T-helper 1 cell (primary cell): ENCODE measurements at places on chromosomes 11 and 22.
A peak's percentile ranks its signal among the peaks of the same experiment; 100 is the strongest.

DNA sequence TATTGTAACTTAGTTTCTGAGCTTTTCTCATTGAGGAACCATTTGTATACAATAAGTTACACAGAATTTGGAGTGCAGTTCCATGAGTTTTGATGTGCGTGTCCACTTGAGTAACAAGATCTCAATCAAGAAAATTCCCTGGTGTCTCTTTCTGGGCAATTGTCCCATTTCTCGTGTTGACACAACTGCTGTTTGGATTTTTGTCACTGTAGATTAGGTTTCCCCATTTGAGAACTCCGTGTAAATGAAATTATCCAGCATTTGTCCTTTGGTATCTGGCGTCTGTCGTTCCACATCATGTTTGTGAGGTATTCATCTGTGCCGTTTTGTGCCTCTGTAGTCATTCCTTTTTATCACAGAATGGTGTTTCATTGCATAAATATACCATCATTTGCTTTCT is 547.0 kb downstream of the TBC1D22A start:
- no peak for DNase-seq

GRCh38 chr11:63906585-63906984 is 10.4 kb downstream of the RCOR2 start:
- DNase-seq, result peak; percentile 36

- no peak for DNase-seq
Observed at GRCh38 chr11:80584661-80585060, 1143.8 kb upstream of the TENM4 start.

- DNase-seq, result no peak
Observed at GRCh38 chr11:119976805-119977560, 160.9 kb downstream of the TRIM29 start.

GRCh38 chr11:2366276-2366675 is 10.8 kb upstream of the CD81 start:
- DNase-seq, result no peak

GRCh38 chr11:11408436-11409221 is 55.6 kb upstream of the CSNK2A3 start:
- no peak for DNase-seq

- DNase-seq, result no peak
Observed at GRCh38 chr11:114358716-114359115, 41.6 kb downstream of the C11orf71 start.

GRCh38 chr11:69344570-69345145 is 50.7 kb downstream of the MYEOV start:
- DNase-seq, result no peak

GRCh38 chr11:130431801-130432200 is 3.4 kb upstream of the ADAMTS8 start:
- no peak for DNase-seq

- no peak for DNase-seq
Observed at GRCh38 chr11:62181097-62181496, 8.9 kb upstream of the SCGB1D1 start.

DNA sequence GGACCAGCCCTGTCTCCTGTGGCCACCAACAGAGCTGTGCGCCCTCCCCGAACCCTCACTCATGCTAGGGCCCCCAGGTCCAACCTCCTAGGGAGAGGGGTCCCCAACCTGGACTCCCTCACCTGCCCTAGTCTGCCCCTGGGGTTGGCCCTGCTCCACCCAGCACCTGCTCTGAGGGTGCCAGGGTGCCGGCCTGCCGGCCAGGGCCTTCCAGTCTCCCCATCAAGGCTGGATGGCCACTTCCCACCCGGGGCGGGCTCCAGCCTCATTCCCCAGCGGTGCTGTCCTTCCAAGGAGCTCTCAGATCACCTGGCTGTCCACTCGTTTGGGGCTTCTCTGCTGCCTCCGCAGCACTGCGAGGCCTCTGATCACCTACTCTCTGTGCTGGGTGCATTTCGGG is 39.1 kb downstream of the CDKN1C start:
- DNase-seq, result no peak

GRCh38 chr11:8501836-8502235 is 92.2 kb downstream of the STK33 start:
- DNase-seq, result no peak

DNA sequence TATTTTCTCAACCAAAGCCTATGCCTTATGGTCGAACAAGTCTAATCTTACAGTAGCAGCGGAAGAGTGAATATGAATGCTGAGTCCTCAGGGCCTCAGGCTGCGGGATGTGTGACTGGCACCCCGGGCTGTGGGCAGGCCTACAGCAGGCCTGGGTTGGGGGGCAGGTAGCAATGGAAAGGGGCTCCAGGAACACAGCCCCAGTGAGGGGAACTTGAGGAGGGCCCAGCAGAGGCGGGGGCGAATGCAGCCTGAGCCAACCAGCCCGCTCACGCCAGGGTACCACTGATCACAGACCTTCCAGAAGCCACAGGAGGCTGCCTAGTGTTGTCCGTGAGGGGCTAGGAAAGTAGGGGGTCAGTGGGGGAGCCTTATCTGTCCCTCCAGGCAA is 11.3 kb upstream of the CD5 start:
- no peak for DNase-seq

- DNase-seq, result no peak
Observed at GRCh38 chr11:76588455-76589325, 81.9 kb downstream of the LRRC32 start.

- DNase-seq, result peak; percentile 78
Observed at GRCh38 chr22:44684506-44685383, 17.3 kb upstream of the PRR5 start.

DNA sequence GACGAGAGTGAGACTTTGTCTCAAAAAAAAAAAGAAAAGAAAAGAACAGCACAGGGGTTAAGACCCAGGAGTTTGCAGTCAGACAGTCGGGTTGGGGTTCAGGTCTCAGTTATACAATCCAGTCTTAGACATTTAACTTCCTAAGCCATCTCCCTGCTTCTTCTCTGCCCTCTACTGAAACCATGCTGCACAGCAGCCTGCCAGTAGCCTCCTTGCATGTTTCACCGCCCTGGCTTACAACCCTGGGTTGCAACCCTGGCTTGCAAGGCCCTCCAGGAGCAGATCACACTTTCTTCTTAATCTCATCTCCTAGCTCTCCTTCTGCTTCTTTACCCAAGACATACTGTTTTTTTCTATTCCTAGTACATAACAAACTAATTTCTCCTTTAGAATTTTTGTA is 5.9 kb upstream of the B3GAT3 start:
- no peak for DNase-seq

- no peak for DNase-seq
Observed at GRCh38 chr22:44325718-44326490, 13.2 kb upstream of the SHISAL1 start.

- no peak for DNase-seq
Observed at GRCh38 chr22:44360668-44361381, 48.1 kb upstream of the SHISAL1 start.

GRCh38 chr22:27032091-27032761 is 374.8 kb downstream of the MIAT start:
- DNase-seq, result no peak

- no peak for DNase-seq
Observed at GRCh38 chr11:20037396-20038153, 122.7 kb downstream of the DBX1 start.

GRCh38 chr11:128532572-128533091 is 54.7 kb downstream of the ETS1 start:
- DNase-seq, result no peak

GRCh38 chr22:29346659-29347058 is 31.2 kb upstream of the RASL10A start:
- DNase-seq, result no peak

- no peak for DNase-seq
Observed at GRCh38 chr11:20363149-20363499, 390 bp upstream of the HTATIP2 start.

- no peak for DNase-seq
Observed at GRCh38 chr11:36492724-36493304, 17.3 kb downstream of the TRAF6 start.

DNA sequence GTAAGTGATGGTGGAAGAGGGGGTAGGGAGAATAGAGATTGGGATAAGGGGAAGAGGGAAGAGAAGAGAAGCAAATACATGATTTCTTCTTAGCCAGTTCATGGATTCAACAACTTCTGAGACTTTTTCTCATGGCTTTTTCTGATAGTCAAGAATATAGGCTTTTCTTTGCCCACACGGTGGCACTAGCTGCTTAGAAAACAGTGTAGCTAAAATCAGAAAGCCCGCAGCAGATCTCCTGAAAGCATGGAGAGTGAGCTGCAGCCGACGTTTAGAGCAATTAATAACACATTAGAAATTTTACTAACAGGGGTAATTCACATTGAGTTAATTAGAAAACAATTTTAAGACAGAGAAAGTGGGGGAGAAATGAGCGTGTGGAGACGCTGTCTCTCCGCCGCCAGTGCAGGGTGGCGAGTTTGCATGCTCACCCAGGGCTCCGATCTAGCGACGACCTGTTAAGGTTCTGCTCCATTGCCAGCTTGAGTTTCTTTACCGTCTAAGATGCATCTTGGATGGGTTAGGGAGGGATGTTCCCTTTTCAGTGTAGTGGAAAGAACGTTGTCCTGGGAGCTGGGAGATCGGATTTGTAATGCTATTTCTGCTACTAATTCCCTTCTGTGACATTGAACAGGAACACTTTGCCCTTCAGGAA is 3.3 kb upstream of the RAG1 start:
- DNase-seq, result no peak

- DNase-seq, result no peak
Observed at GRCh38 chr22:46695346-46696228, 42.5 kb downstream of the CERK start.

DNA sequence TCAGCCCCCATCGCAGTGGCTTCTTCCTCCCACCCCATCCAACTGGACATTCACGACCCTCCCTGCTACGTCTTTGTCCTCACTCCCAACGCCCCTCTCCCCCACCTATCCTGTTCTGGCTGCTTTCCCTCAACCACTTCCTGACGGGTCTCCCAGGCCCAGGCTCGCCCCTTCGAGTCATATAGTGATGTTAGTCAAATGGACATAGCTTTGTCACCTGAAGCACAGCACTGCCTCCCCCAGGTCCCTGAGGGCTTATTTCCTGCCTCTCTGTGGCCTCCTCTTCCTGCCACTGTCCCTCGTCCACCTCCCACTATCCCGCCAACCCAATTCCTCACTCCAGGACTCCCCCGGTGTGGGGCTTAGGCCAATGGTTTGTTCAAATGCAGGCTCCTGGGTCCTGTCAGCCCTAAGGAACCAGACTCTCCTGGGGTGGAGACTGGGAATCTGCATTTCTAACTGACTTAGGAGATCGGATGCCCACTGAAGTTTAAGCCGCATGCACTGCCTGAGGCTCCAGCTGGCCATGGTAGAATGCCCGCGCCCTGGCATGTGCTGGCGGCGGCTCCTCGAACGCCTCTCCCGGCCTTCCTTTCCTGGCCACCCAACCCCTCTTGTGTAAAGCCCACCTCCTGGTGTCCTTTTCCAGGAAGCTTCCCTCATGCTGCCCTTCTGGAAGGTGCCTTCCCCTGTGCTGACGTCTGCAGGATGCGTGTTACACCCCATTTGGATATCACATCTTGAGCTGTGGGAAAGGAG is 18.3 kb downstream of the SUN2 start:
- DNase-seq, result no peak

DNA sequence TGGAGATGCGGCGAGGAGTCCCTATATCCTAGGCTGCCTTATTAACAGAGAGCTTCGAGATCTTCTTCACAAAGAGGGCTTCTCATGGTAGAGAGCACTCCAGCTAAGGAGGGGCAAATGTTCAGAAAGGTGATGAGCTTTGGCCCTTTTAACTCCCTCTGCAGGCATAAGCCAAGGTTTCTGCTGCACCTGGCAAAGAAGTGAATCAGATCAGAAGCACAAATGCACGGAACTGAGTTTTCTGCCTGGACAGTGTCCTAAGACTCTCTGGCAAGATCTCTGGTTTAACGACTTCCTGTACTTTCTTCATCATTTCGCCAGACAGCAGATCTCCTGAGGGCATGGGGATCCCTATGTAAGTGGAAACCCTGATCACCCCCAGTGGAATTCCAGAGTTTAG is 37.2 kb downstream of the POU2AF3 start:
- no peak for DNase-seq

- DNase-seq, result no peak
Observed at GRCh38 chr11:71232364-71232763, 20.0 kb downstream of the SHANK2 start.

- no peak for DNase-seq
Observed at GRCh38 chr11:109926941-109927340, 166.3 kb upstream of the ZC3H12C start.

GRCh38 chr11:121800731-121801393 is 315.2 kb downstream of the BLID start:
- no peak for DNase-seq

DNA sequence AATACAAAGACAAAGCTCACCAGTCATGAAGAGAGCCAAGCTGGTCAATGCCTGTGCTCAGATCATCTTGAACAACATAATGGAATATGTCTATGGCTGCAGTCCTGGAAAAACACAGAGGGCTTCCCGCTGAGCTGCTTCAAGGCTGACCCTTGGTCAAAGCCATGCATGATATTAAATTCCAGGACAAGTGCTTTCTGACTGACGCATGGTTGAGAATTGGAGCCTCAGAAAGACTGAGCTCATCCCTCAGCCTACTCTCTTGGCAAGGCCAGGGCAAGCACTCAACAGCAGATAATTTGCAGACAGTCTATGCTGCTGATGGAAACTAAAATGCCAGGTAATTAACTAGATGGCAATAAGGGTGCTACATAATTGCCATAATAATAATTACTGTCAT is 89.2 kb downstream of the GALNT18 start:
- no peak for DNase-seq

GRCh38 chr11:78933350-78933749 is 358.7 kb upstream of the NARS2 start:
- no peak for DNase-seq

DNA sequence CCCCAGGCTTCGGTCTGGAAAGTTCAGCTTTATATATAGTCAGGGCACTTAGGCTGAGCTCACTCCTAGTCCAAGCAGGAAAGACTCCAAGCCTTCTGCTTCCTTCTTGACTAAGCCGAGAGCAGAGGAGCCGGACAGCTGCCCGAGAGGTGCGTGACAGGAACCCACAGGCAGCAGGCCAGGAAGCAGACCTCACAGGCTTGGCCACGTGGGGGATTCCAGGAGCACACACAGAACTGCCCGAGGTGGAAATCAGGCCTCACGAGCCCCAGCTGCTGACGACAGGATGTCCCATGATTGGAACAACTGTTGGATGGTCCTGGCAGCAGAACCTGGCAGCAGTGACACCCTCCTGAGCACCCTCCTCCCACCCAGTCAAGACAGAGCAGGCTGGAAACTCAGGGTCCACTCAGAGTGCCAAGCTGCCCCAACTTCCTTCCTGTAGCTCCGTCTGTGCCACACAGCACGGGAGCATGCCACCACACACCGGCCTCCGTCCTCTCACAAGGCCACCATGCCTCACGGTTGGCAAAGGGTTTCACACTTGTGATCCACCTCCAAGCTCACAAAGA is 5.4 kb downstream of the PLA2G6 start:
- peak; percentile 55 for DNase-seq
